ENCODE measurements at places on chromosomes 1 and 21.
A peak's percentile ranks its signal among the peaks of the same experiment; 100 is the strongest.

GRCh38 chr1:165371588-165372225 lies 15.2 kb upstream of the LMX1A start:
- DNase-seq: no peak

DNA sequence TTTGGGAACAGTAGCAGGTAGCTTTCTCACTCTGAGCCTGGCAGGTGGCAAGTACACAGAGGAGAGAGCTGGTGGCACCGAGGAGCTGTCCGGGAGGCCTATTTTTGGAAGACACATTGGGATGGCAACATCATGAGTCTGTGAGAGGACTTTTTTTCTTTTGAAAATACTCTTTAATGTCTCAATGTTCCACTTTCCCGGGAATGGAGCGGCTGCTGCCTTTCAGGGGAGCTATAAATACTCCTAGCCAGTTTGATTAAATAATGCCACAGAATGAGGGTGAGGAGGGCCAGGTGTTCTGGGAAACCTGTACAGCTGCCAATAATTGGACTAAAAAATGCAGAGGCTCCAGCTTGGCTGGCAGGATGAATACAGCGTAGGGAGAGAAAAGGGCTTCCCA lies 93.3 kb upstream of the COG2 start:
- DNase-seq: no peak

- peak; percentile 2 for DNase-seq
These were observed 1.0 kb upstream of the MCOLN2 start for GRCh38 chr1:84997667-84998600.

DNA sequence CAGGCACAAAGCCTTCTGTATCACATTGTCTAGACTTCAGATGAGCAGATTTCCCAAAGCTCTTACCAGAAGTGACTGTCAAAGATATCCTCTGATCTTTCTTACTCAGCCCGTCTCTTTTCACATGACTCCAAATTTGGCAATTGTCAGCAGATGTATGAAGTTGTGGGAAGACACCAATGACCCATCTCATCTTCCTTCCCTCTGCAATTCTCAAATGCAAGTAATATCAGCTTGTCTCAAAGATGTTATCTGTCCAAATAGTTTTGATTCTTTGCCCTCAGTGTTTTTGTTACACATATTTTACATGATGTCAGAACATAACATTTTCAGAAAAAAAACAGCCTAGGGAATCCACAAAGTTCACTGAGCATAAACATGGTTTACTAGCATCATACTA lies 45.1 kb upstream of the RGS2 start:
- no peak for DNase-seq

GRCh38 chr1:246566813-246567645 lies 773 bp downstream of the CNST start:
- DNase-seq: peak; percentile 29

- no peak for DNase-seq
These were observed 49.8 kb downstream of the KCNT2 start for GRCh38 chr1:196558411-196558810.

GRCh38 chr1:24966724-24967346 lies 36.8 kb upstream of the RUNX3 start:
- DNase-seq: no peak

DNA sequence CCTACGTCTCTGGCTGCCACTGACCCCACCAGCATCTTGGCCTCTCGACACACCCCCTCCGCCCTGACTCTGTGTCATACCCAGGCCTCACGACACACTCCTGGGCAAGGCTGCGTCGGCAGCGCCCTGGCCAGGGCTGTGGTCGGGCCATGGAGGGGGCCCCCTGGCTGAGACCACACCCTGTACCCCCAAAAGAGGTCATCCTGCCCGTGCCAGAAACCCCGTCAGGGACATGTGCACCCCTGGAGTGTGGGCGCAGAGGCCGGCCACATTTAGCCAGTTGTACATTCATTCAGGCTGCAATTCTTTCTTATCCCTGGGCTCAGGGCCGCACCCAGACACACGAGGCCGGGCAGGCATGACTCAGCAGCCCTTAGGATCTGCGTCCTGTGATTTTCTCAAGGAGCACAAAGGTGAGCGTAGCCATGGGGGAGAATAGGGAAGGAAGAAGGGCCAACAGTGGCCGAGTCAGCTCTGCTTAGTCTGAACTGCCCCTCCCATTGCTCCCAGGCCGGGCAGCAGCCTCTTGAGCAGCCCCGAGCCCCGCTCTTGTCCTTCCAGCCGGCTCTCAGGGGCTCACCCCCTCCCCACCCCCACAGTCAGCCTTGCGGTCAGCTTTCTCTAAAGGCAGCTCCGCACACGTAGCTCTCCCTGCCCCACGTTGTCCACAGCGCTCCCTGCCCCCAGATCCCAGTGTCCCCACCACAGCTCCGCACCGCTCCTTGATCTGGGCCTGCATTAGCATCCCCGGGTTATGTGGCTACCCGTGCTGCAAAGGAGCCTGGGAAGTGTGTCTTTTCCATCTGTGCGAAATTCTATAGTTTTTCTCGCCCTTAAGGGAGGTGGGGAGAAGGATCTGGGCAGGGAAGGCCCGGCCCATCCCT lies 7.9 kb downstream of the CSTB start:
- DNase-seq: no peak

GRCh38 chr1:208336137-208336518 lies 91.9 kb upstream of the PLXNA2 start:
- DNase-seq: no peak

- DNase-seq: no peak
These were observed 67.7 kb downstream of the NAV1 start for GRCh38 chr1:201606623-201607022.

GRCh38 chr1:225748529-225748928 lies 29.1 kb upstream of the SRP9 start:
- no peak for DNase-seq

GRCh38 chr1:14267991-14268390 lies 330.5 kb upstream of the KAZN start:
- no peak for DNase-seq

- no peak for DNase-seq
These were observed 2.9 kb upstream of the GPR25 start for GRCh38 chr1:200869753-200870391.

- DNase-seq: no peak
These were observed 281.5 kb downstream of the NEGR1 start for GRCh38 chr1:72000809-72001208.

GRCh38 chr1:89995598-89996449 lies 914 bp downstream of the ZNF326 start:
- DNase-seq: no peak

GRCh38 chr1:99252630-99253029 lies 11.7 kb upstream of the PLPPR4 start:
- no peak for DNase-seq

- no peak for DNase-seq
These were observed 2.7 kb upstream of the MGST3 start for GRCh38 chr1:165628147-165628822.

DNA sequence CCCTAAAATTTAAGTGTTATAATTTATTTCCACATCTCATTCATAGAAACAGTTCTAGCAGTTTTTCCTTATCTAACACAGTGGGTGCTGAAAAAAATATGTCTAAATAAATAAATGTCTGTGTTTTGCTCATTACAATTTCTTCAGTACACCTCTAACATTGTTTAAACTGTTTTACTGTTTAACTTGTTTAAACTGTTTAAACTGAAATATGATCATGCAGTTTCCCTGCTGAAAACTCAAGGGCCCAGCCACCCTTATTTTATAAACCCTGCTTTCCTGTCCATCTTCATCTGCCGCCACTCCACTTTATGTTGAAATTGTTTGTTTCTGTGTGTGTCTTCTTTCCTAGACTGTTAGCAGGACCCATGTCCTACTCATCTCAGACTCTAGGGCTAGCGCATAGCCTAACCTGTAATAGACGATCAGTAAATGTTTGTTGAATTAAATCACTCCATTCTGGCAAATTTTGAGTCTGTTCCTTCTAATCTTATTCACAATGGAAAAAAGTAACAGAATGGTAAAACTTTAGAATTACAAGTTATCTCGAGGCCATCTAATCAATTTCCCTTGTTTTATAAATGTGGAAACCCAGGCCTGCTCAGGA lies 9.4 kb upstream of the PIK3C2B start:
- no peak for DNase-seq

GRCh38 chr1:92495392-92496063 lies 8.8 kb upstream of the GFI1 start:
- no peak for DNase-seq

- no peak for DNase-seq
These were observed 487.6 kb upstream of the CAMK1G start for GRCh38 chr1:209095627-209096595.

GRCh38 chr21:41526478-41527087 lies 18.6 kb upstream of the TMPRSS2 start:
- DNase-seq: no peak

GRCh38 chr1:18722270-18722669 lies 91.6 kb downstream of the PAX7 start:
- no peak for DNase-seq

DNA sequence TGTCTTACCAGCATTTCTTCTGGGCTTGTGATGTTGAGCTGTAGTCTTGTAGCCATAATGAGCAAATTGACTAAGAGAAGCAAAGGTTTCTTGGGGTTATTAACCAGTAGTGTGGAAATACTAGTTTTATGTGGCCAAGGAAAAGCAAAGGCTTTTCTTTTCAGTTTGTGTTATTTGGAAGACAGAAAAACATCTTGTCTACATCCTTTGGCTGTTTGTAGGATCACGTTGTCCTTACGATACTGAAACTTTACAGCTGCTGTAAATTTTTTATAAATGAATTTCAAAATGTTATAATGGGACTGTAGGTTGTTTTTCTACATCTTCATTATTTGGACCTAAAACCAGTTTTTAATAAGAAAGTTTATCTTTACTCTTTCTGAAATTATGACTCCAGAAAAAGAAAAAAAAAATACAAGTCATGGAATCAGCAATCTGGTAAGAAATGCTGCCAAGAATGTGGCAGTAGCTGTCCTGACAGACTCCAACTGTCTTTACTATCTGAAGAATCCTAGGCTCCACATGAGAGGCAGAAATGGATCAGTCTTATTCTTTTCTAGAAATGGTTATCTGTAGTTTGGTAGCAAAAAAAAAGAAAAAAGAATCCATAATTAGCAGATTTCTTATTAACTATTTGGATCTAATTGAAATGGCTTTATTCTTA lies 41.6 kb upstream of the QSOX1 start:
- no peak for DNase-seq

DNA sequence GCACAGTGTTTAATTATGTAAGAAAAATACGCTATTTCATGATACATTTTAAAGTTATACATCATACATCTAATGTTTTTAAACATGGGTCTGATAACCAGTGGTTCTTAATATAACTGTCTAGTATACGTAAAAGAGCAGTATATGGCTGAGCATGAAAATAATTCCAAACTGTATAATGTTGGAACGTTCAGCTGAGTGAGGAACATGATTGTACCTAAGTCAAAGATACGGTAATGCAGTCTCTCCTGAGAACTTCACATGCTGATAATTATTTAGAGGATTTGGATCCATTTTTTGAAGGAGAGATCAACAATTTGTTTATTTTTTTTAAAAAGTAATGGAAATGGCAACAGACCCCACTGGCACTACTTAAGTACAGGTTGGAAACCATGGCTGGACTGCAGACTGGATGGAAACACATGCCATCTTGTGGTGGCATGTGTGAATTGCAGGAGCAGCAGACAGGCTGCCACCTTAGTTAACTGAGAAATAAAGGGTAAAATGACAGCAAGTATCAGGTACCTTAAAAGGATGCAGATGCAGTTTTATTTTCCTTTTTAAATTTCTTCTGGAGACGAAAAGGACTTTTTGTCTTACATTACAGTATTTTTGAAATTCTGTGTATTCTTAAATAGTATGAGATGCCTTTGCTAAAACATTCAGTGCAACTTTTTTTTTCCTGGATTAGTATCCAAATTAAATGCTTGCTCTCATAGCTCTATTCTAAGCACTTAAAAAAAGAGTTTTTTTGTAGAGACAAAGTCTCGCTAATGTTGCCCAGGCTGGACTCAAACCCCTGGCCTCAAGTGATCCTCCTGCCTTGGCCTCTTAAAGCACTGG lies 73.8 kb downstream of the MTR start:
- no peak for DNase-seq

- DNase-seq: no peak
These were observed 2.3 kb downstream of the DENND4B start for GRCh38 chr1:153944005-153944826.

DNA sequence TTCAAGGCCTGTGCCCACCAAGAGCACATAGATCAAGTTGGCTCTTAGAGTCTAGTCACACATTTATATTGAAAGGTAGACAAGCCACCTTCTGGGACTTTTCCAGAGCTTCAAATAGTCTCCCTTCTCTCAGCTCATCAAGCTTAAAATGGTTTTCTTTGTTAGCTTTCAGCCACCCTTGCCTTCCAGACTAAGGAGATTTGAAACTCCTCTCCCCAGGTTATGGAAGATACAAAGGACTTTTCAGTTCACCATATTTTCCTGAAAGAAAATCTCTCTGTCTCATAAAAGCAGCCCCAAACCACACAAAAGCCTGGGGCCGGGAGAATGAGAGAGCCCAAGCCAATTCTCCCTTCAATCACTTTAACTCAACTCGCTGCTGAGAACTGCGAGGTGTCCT lies 134.1 kb downstream of the ZC3H11B start:
- DNase-seq: no peak

- DNase-seq: no peak
These were observed 155.4 kb upstream of the DUSP10 start for GRCh38 chr1:221897321-221897721.

GRCh38 chr1:26280333-26281042 lies 602 bp downstream of the SH3BGRL3 start:
- DNase-seq: no peak

- DNase-seq: no peak
These were observed 5.6 kb downstream of the MCOLN2 start for GRCh38 chr1:84991097-84991920.

GRCh38 chr1:166947398-166948043 lies 27.8 kb downstream of the ILDR2 start:
- DNase-seq: no peak

DNA sequence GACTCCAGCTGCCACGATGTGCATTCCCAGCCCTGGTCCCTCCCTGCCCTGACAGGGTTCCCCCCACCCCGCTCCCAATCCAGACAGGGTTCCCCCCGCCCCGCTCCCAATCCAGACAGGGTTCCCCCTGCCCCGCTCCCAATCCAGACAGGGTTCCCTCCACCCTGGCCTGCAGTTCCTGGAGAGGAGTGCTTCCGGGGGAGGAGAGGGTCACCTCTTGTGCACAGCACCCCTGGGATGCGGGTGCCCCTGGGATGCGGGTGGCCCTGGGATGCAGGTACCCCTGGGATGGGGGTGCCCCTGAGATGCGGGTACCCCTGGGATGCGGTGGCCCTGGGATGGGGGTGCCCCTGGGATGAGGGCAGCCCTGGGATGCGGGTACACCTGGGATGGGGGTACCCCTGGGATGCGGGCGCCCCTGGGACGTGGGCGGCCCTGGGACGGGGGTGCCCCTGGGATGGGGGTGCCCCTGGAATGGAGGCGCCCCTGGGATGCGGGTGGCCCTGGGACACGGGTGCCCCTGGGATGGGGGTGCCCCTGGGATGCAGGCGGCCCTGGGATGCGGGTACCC lies 36.7 kb upstream of the SLC19A1 start:
- DNase-seq: no peak

DNA sequence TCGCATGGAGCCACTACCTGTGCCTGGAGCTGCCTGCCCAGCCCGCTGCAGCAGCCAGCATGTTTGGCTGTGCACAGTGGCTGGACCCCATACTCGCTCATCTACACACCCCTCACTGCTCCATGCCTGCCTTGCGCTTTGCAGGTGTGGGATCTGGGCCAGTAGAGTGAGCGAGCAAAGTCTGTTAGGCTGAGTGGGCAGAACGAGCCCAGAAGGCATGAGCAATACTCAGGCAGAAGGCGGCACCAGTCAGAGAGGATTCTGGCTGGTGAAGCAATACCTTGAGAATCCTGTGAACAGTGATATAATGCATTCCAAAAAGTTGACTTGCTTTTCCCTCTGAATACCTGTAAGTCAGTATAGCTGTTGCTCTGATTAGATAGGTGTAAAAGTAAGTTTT lies 816.4 kb downstream of the KCNT2 start:
- DNase-seq: no peak

All from activated naive CD4-positive, alpha-beta T cell (primary cell).